ENCODE measurements at places on chromosomes 13 and 19.

GRCh38 chr13:31035185-31035965, 102.9 kb downstream of the TEX26 start:
- no peak for DNase-seq

- no peak for DNase-seq
Observed at GRCh38 chr13:27403203-27403678, 21.2 kb upstream of the GTF3A start.

GRCh38 chr13:100349594-100349993, 239.0 kb downstream of the GGACT start:
- no peak for DNase-seq

DNA sequence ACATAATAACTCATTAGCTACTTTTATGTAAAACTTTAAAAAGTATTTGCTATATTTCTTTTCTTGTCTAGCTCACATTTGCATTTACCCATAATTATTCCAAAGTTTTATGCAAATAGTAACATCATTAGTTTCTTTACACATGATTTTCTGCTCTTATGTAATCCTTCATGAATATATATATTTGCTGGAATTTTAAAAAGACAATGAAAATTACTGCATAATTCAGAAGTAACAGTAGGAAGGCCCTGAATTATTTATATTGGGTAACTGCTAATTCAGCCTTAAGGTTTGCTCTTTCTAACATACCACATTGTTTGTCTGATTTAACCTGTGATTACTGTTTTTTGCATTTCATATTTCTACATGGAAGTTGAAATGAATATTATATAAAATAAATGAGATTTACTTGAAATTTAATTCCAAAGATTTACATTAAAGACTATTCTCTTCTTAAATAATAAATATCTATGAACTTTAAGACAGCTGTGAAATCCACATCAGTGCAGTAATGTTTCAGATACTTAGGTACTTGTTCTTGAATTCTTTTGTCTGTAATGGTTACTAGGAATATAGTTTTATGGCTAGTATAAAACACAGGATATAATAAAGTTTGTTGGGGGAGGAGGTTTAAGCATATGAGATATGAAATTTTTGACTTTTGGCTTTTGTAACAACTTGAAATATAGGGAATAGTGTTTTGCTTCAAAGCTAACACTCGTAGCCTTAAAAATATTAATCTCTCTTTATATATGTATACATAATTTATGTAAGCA, 46.0 kb downstream of the B3GLCT start:
- no peak for DNase-seq

GRCh38 chr13:112248406-112248760, 127.8 kb upstream of the SPACA7 start:
- no peak for DNase-seq

DNA sequence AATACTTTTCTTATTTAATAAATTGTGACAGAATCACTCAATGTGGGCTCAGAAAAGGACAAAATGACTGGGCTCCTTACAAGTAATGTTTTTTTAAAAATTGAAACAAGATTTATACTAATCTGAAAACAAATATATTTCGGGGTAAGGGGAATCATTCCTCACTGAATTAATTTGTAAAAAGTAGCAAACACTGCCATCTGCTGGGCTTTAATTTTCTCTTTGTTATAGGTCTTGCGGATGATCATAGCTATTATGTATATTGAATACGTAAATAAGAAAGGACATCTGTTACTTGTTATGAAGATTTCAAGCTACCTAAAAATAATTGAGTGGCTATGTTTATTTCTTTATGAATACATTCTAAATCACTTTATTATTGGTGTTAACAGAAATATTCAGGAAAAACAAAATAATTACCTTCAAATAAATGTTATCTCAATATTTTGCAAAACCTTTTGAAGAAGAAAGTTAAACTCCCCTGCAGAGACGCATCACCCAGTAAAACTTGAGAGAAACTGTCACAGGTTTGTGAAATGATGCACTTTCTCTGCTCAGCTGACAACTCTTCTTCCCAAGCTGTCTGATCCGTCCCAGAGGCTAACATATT, 17.8 kb upstream of the ENOX1 start:
- peak; percentile 42 for DNase-seq

DNA sequence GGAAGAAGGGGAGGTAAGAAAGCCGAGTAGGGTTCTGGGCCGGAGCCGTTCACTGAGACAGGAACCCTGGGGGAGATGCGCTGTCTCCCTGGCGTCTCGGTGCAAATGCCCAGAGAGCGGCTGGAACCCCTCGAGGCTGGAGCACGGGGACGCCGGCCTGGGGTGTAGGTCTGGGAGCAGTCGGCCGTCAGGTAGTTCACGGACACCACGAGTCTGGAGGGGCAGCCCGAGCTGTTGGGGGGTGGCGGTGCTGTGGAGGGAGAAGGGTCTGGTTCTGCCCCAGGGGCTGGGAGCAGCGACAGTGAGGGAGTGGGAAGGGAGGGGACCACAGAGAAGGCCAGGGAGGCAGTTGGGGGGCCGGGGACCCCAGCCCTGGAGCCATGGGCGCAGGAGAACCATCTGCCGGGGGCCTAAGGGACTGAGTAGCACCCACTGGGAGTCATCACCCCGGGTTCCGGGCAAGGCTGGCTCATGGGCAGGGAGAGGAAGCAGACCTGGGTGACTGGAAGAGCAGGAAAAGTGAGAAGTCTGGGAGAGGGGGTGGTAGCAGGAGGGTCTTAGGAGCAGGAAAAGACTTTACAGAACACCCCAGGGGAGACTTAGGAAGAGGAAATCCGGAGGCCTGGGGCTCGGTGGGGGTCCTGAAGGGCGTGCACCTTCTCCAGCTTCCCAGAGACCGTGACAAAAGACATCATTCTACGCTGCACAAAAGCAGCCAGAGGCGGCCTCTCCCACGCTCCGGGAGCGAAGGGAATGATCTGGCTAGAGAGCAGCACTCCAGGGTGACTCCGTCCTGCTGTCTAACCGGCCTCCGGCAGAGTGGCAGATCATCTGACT, 173.1 kb upstream of the SOX1 start:
- no peak for DNase-seq

GRCh38 chr13:110597041-110597689, 18.2 kb upstream of the NAXD start:
- no peak for DNase-seq

DNA sequence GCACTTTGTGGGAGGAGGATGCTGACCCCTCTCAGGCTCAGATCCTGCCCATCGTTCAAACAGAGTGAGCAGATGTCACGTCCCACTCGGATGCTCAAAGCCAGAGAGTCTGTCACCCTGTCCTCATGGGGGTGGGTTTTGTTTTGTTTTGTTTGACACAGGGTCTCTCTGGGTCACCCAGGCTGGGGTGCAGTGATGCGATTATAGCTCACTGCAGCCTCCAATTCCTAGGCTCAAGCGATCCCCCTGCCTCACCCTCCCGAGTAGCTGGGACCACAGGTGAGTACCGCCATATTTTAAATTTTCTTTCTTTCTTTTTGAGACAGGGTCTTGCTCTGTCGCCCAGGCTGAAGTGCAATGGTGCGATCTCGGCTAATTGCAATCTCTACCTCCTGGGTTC, 4.0 kb downstream of the ADGRE2 start:
- DNase-seq = no peak
